ENCODE measurements at places on chromosomes 6 and 20. TPM values are rescaled to one million over a fixed set of nuclear protein-coding genes. Genes with fewer than 3 reads are reported as not detected.

The C6orf15 gene
- not detected for total RNA-seq

The GPR6 gene
- total RNA-seq, result not detected

The LZTS3 gene
- 21.5 TPM for total RNA-seq

The HTR1E gene
- not detected for total RNA-seq

The SRMS gene
- total RNA-seq, result not detected

The TFAP2D gene
- not detected for total RNA-seq

The RNF39 gene
- 2.4 TPM for total RNA-seq

The LHFPL5 gene
- not detected for total RNA-seq

- peak; percentile 60 for DNase-seq
- peak overlapping the region; percentile 0 for H3K27ac ChIP-seq
- no peak overlapping the region for H3K4me3 ChIP-seq
- H3K36me3 ChIP-seq, result no peaks in the 10 kb centered on the region
- no peaks in the 10 kb centered on the region for H3K27me3 ChIP-seq
- peaks cover 31% of the 10 kb centered on the region for H3K4me1 ChIP-seq
These were observed 53.5 kb upstream of the NXT1 start for GRCh38 chr20:23296841-23297701.

- peak; percentile 62 for DNase-seq
- H3K4me3 ChIP-seq, result no peak overlapping the region
- peaks cover 9% of the 10 kb centered on the region for H3K36me3 ChIP-seq
These were observed 38.7 kb upstream of the ZBP1 start for GRCh38 chr20:57658833-57659516.

DNA sequence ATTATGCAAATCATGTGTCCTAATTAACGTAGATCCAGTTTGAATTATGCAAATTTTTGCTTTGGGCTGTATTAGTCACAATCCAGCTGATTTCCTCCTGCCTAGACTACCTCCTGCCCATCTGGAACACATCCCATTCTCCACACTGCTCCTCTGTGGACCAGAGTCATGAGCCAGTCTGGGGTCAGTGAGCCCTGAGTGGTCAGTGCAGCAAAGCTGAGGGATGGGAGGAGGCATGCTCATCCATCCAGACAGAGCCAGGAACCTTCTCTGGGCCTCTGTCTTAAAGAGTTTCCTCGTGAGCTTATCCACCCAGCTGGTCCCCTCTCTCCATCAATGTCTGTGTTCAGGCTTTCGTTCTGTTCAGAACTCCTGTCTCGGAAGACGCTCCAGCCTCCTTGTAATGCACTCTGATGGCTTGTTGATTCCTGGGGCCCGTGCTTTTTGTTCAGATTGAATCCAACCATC, 747.8 kb downstream of the PTPRT start:
- H3K4me1 ChIP-seq, result no peaks in the 10 kb centered on the region
- H3K27ac ChIP-seq, result no peak overlapping the region
- no peak for DNase-seq

GRCh38 chr6:22596011-22596410, 26.6 kb downstream of the HDGFL1 start:
- no peak overlapping the region for H3K4me3 ChIP-seq
- no peaks in the 10 kb centered on the region for H3K36me3 ChIP-seq
- no peaks in the 10 kb centered on the region for H3K27me3 ChIP-seq

- peaks cover 66% of the 10 kb centered on the region for H3K36me3 ChIP-seq
- no peak overlapping the region for H3K4me3 ChIP-seq
These were observed 20.9 kb downstream of the FAM8A1 start for GRCh38 chr6:17621003-17621402.

- no peaks in the 10 kb centered on the region for H3K27me3 ChIP-seq
- H3K36me3 ChIP-seq, result peaks cover 9% of the 10 kb centered on the region
- H3K4me1 ChIP-seq, result no peaks in the 10 kb centered on the region
- DNase-seq, result peak; percentile 46
These were observed 42.4 kb upstream of the ZBP1 start for GRCh38 chr20:57662456-57663240.

DNA sequence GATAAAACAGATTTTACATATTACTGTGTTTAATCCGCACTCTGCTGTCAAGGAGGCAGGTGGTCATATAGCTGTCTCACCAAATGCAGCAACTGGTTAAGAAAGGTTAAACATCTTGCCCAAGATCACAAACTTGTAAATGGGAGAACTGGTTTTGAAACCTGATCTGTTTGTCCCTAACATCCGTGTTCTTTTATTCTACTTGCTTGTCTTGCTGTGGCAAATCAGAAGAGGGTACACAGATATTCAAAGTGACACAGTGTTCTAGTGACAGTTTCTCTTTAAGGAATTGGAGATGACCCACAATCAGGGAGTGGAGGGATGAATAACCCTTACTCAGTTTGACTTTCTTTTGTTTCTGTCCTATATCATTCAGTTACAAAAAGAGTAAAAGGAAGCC, 83.0 kb upstream of the SGK1 start:
- no peaks in the 10 kb centered on the region for H3K27me3 ChIP-seq
- no peak overlapping the region for H3K27ac ChIP-seq
- no peak for DNase-seq

- no peak overlapping the region for H3K4me3 ChIP-seq
- H3K27ac ChIP-seq, result no peak overlapping the region
- no peaks in the 10 kb centered on the region for H3K4me1 ChIP-seq
- DNase-seq, result no peak
- peaks cover 19% of the 10 kb centered on the region for H3K36me3 ChIP-seq
These were observed 48.6 kb downstream of the KDM1B start for GRCh38 chr6:18203786-18204185.

- no peak for DNase-seq
- no peaks in the 10 kb centered on the region for H3K4me1 ChIP-seq
- H3K27ac ChIP-seq, result no peak overlapping the region
- no peaks in the 10 kb centered on the region for H3K27me3 ChIP-seq
- H3K36me3 ChIP-seq, result no peaks in the 10 kb centered on the region
- no peak overlapping the region for H3K4me3 ChIP-seq
These were observed 37.4 kb downstream of the IL22RA2 start for GRCh38 chr6:137136065-137136464.

DNA sequence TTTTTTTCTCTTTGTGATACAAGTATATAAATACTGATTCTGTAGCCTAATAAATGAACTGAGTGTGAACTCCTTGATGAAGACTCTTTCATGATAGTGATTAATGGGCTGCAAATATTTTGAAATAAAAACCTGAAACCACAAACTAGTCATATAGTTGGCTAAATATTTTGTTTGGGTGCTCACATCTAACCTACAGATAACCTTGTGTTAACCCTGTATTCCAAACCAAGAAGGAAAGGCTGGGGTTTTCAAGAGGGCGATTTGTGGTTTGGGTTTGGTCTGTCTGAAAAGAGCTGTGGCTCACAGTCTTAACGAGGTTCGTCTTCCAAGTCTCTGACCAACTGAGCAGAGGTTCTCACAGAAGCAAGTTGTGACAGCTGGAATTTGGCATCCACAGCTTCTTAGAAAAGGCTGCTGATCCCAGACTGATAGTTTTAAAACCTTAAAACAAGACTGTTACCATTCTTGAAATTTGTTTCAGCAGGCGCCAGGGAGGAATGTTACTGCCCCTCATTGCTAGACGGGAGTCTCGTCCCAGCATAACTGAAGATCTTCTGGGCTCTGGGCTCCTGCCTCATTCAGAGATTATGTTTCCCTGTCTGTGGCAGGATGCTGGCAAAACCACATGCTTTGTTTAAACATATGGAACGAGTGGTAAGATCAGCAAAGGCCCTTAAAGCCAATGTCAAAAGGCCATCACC, 736.4 kb upstream of the MARCKS start:
- no peak overlapping the region for H3K4me3 ChIP-seq
- no peaks in the 10 kb centered on the region for H3K36me3 ChIP-seq
- H3K4me1 ChIP-seq, result no peaks in the 10 kb centered on the region

- no peaks in the 10 kb centered on the region for H3K27me3 ChIP-seq
- no peak for DNase-seq
- H3K36me3 ChIP-seq, result no peaks in the 10 kb centered on the region
- no peak overlapping the region for H3K27ac ChIP-seq
- no peak overlapping the region for H3K4me3 ChIP-seq
These were observed 47.9 kb upstream of the ISM1 start for GRCh38 chr20:13173201-13173600.

DNA sequence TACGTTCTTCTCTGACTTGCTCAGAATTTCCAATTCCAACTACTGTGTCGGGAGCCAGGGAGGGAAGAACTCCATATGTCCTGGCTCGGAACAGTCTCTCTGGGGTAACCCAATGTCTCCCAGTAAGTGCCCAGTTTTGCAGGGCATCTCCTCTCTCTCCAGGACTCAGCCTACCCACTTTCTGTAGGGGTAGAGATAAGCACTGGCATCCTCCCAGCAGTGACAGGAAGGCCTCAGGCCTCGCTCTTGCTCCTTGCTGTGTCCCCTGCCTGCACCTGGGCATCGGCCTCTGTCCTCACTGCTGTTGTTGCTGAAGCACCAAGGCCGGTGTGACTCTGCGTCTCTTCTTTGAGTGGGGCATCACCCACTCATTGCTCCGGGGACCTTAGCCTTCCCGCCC, 388.9 kb upstream of the JARID2 start:
- no peak for DNase-seq
- H3K4me3 ChIP-seq, result no peak overlapping the region
- H3K4me1 ChIP-seq, result no peaks in the 10 kb centered on the region
- H3K36me3 ChIP-seq, result no peaks in the 10 kb centered on the region
- H3K27ac ChIP-seq, result no peak overlapping the region

DNA sequence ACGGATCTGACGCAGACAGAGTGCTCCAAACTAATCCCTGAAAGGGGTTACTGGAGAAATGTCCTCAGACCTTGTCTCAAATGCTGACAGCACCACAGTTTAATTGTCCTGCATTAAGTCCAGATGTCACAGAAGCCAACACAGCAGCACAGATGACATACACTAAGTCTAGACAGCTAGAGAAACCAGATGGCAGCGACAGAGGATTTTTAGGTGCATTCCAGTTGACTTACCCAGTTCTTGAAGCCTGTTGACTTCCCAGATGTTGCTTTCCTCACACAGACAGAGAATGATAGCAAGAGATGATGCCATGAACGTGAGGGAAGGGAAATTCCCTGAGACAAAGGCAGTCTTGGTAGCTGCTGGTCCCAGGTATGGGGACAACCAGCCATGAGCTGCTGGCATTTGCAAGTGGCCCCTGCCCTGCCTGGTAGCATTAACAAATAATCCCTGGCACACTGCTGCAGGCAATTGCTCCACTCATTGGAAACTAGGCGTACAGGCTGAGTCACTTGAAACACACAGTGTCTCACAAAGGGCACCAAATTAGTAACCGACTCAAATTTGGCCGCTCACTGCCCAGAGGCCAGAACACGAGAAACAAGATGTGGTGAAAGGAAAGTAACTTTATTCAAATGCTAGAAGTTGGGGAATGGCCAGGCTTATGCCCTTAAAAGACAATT, 52.2 kb downstream of the ADGB start:
- no peak for DNase-seq
- no peak overlapping the region for H3K4me3 ChIP-seq
- no peak overlapping the region for H3K27ac ChIP-seq
- no peaks in the 10 kb centered on the region for H3K27me3 ChIP-seq

- no peaks in the 10 kb centered on the region for H3K4me1 ChIP-seq
- H3K4me3 ChIP-seq, result no peak overlapping the region
These were observed 308.0 kb upstream of the FKBP1C start for GRCh38 chr6:62903266-62903665.

DNA sequence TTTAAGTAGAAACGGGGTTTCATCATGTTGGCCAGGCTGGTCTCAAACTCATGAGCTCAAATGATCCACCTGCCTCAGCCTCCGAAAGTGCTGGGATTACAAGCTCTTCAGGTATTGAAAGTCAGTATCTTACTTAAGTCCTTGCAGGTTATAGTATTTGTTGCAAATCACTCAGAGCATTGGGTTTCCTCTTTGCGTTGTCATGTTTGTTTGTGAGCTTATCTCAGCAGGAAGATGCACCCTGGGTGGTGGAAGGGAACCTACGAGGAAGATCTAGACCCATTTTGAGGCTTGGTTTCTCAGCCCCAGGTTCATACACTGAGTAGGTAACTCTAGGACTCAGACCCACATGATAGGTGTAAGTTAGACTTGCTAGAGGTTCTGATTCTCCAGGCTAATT, 18.6 kb downstream of the MYH7B start:
- no peaks in the 10 kb centered on the region for H3K4me1 ChIP-seq
- no peak overlapping the region for H3K4me3 ChIP-seq
- no peak overlapping the region for H3K27ac ChIP-seq
- H3K27me3 ChIP-seq, result no peaks in the 10 kb centered on the region
- no peaks in the 10 kb centered on the region for H3K36me3 ChIP-seq

DNA sequence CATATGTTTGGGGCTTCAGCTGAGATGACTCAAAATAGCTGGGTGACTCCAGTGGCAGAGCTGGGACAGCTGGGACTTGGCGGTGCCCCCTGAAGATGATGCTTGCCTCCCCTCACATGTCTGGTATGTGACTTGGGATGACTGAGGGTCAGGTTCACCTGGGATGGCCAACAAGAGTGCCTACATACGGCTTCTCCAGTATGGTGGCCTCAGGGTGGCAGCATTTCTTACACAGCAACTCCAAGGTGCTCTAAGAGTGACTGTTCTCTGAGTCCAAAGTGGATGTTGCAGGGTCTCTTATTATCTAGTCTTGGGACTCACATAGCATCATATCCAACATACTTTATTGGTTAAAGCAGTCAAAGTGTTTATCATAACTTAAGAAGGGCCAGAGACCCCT, 87.8 kb upstream of the CENPW start:
- H3K27me3 ChIP-seq, result no peaks in the 10 kb centered on the region
- H3K4me3 ChIP-seq, result no peak overlapping the region
- no peak for DNase-seq
- H3K36me3 ChIP-seq, result no peaks in the 10 kb centered on the region

DNA sequence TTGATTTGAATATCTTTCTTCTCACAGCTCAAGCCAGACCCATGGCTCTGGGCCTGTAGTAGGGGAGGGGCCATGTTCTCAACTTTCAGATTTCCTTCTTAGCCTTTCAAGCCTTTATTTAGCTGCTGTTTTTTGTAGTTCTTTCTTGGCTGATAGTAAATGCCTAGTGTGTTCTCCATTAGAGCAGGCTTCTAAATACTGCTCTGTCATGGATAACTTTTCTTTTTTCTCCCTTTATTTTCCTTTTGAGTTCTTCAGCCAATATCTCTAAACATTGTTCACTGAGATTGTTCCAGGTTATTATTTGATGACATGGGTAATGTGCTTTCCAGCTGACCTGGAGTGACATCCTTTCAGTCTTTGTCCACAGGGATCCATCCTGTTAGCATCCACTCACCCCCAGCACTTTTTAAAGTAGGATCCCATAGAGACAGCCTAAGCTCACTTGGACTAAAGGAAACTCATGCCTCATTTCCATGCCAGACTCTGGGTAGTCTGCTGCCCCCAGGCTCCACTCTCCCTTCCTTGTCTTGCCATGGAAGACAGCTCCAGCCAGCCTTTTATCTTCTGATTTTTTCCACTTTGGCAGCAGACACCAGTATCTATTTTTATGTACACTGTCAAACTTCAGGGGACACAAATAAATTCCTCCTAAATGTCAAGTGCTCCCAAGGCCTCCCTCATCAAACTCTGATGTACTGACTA, 645.6 kb downstream of the RNF144B start:
- no peaks in the 10 kb centered on the region for H3K27me3 ChIP-seq
- H3K4me3 ChIP-seq, result no peak overlapping the region
- DNase-seq, result no peak
- no peak overlapping the region for H3K27ac ChIP-seq
- no peaks in the 10 kb centered on the region for H3K36me3 ChIP-seq
- H3K4me1 ChIP-seq, result peaks cover 24% of the 10 kb centered on the region

Data from upper lobe of right lung (tissue), 1 donor.